Kidney tubule cell (primary cell): ENCODE measurements at places on chromosomes 3 and 15.

- no peak for DNase-seq
These were observed 918 bp downstream of the PRSS50 start for GRCh38 chr3:46716461-46717441.

DNA sequence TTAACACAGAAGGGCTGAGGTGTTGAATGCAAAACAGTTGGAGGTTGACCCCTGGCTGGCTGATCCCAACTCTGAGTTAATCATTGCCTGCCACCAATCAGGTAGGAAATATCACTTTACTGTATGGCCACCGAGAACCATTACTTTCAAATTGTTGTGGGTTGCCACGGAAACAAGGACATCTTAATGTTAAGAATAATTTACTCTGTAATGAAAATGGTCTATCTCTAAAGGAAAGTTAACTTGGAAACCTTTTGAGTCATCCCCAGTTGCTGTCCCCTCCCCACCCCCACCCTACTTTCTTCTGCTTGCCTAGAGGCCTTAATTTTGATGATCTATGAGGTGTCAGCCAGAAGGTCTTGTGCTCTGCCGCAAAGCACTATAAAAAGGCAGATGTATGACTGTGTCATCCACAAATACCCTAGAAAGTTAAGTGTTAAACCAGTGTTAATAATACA, 78.7 kb upstream of the SNRK start:
- DNase-seq = peak; percentile 80

DNA sequence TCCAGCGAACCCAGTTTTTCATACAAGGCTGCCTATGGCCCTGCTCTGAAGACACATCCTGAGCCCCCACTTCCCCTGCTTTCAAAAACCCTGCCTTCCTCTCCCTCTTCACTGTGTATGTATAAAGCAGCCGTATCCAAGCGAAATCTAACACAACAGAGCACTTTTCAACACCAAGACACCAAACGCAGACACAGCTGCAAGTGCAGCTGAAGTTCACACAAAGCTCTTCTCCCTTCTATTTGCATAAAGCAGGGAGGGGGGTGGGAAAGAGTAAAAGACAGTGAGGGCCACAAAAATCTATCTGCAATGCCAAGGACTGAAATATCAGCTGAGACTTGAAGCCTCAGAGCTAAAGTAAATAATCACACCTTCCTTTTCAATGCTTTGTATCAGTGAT, 35.1 kb upstream of the CSPG5 start:
- DNase-seq = no peak

GRCh38 chr3:189577050-189577951, 53.9 kb upstream of the TP63 start:
- no peak for DNase-seq

GRCh38 chr15:83102346-83102745, 5.1 kb upstream of the TM6SF1 start:
- DNase-seq = no peak

GRCh38 chr3:16842272-16843270, 42.2 kb upstream of the PLCL2 start:
- peak; percentile 11 for DNase-seq

GRCh38 chr15:22241451-22241850, 161.1 kb downstream of the OR4M2 start:
- no peak for DNase-seq

DNA sequence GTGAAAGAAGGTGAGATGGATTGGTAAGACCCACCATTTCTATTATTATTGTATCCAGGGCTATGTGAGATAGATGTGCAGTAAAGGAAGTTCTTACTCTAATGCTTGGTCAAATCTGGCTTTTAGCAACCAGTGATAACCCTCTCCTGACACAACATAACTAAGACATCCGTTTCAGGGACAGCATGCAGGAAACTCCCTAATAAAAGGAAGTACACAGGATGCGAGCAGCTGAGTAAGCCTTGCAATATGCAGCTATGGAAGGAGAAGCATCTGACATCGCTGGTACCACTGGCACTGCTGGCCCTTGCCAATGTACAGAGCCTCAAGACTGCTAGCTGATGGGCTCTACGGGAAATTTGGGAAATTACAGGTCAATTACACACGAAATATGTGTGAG, 662.3 kb downstream of the NR2F2 start:
- DNase-seq = peak; percentile 34

GRCh38 chr3:157310329-157311052, 126.2 kb upstream of the PTX3 start:
- DNase-seq = peak; percentile 13

DNA sequence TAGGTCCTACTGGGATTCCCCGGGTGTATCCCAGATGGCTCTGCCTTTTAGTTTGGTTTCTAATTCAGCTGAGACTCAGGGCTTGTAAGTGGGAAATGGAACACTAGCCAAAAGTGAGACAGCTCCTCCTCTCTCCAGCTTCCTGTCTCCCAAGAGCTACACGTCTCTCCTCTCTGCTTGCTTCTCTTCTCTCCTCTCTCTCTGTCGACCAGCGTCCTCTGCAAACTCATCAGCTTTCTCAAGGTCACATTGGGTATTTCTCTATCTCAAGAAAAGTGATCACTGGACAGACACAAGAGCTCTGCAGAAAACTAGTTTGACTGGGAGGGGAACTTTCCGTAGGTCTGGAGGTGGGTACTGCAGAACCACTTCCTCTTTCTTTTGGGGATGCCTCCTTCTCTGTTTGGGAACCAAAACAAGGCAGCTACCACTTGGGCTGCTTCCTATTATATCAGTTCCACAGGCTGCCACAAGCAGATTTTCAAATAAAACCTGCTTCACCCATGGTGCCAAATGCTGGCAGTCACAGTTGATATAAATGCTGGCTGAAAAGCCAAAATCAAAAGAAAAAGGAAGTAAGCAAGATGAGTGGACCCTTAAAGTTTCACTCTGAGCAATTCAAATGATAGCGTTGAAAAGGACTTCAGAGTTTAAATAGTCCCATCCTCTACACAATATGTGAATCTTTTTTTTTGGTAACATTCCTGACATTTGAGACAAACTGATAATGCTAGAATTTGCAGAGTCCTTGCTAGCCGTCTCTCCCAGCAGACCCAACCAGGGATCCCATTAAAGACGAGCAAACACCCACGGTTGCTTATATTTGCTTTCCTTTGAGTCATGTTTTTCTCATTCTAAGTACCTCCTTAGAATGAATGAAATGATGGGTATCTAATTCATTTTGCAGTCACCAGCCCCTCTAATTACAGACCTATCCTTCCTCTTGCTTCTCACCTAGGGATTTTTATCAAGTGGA, 7.2 kb upstream of the DYNC1LI1 start:
- no peak for DNase-seq

DNA sequence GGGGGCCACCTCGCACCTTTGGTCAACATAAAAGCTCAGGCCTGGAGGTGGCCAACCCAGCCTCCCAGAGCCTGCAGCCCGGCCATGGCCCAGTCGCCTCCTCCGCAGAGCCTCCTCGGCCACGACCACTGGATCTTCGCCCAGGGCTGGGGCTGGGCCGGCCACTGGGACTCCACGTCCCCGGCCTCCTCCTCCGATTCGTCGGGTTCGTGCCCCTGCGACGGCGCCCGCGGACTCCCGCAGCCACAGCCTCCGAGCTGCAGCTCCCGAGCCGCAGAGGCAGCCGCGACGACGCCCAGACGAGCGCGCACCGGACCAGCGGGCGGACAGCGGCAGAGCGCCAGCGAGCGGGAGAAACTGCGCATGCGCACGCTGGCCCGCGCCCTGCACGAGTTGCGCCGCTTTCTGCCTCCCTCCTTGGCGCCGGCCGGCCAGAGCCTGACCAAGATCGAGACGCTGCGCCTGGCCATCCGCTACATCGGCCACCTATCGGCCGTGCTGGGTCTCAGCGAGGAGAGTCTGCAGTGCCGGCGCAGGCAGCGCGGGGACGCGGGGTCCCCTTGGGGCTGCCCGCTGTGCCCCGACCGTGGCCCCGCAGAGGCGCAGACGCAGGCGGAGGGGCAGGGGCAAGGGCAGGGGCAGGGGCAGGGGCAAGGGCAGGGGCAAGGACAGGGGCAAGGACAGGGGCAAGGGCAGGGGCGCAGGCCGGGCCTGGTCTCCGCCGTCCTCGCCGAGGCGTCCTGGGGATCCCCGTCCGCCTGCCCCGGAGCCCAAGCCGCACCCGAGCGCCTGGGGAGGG, at the start of gene MESP2:
MESP2 (plus strand) TSS at position 59 of the 799 bp plus-strand sequence; CDS start at position 85, 26 bp downstream.
- DNase-seq = peak; percentile 83

DNA sequence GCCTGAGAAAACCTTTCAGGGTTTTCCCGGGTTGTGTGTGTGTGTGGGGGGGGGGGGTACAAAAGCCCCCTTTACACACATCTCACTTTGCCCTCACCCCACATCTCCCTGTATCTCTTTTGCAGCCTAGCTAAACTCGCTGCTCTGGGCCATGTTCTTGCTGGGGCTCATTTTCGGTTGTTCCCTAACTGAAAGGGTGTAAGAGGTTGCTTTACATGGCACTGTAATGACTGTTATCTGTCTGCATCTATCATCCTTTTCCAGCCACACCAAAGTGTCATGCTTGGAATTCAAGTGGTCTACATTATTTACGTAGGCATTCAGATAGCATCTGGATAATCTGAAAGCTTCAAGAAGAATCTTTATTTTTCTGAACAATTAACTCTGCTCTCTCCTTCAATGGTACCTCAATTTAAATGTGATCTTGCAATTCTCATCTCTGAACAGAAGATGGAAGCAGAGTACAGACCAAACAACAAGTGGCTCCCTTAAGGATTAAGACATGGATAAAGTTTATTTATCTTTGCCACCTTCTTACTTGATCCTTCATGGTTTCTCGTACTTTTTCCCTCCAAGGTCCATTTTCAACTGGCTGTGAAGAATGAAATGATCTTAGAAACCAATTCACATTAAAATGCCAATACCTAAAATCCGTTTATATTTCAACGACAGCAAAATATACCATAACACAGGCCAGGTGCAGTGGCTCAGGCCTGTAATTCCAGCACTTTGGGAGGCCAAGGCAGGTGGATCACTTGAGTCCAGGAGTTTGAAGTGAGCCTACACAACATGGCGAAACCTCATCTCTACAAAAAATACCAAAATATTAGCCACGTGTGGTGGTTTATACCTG, 34.9 kb downstream of the DCLK3 start:
- DNase-seq = peak; percentile 56

DNA sequence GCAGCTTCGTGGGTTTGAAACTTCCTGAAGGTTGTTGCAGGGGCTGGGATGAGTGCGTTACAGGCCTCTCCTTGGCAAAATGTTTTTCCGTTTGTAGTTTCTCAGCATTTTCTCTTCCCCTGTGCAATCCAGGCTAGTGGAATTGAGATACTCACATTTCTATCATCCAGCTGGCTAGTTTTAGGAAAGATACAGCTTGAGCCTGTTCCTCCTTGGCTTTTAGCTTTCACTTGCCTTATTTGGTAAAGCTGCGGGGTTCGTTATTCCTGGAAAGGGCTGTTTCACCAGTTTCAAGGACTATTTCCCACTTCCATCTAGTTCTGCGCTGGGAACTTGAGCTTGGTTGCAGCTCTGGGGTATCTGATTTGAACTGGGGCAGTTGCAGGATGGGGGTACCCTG, 90.3 kb downstream of the ITPR1 start:
- DNase-seq = no peak

DNA sequence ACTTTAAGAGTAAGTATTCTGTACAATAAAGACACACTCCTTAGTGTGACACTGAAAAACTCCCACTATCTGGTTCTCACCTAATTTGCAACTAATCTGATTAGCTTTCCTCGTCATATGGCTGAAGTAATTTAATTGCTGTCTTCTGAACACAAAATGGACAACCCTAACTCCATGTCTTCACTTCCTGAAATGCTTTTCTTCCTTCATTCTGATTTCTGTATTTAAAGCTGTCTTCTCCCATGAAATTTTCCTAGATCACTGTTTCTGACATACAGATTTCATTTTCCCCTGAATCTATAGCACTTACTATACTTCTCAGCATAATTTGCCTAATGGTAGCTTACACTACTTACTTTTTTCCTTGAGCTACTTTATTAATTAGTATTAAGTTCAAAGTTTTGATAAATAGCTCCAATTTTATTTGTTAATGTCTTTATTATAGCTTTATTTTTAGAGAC, 6.3 kb downstream of the CCPG1 start:
- no peak for DNase-seq

DNA sequence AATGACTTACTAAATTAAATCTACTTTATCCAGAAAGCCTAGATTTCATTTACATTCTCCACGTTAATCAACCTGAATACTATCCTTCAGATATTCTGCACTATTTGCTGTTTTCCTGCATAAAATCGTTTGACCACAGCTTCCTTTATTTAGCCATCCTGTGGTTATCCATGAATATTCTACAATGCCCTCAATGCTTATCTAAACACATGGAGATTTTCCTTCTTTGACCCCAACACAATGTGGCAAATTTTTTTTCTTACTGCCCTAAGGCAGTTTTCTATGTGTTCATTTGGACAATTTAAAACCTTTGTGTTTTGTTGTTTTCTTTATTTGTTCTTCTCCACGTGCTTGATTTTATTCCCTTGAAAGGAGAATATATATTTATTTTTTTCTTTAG, 495.5 kb upstream of the ROBO1 start:
- no peak for DNase-seq

DNA sequence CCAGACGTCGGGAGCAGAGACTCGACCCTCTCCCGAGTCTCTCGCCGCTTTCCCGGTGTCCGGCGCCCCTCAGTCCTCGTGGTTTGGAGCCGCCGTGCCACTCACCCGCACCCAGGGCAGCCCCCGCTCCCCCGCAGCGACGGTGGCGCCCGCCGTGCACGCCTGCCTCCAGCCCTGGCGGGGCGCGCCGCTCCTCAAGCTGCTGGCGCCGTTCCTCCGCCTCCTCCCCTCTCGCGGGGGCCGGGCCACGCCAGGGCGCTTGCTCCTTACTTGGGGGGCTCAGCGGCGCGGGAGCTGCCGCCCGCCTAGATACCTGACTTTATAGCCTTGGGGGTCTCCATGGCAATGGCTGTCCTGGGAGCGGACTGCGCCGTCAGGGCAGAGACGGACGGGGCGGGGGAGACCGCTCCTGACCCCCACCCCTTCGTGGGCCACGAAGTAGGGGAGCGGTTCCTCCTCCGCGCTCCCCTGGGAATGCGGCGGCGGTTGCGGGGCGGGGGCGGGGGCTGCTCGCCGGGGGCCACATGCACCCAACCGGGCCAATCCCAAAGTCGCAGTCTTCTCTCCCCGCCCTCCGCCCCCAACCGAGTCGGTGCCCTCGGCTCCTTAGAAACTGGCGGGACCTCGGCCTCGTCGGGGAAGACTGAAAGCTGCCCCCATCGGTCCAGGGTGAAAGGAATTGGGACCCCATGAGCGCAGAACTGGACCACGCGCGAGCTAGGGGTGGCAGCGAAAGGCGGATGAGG, at the start of gene ANKRD63:
ANKRD63 (minus strand) TSS at position 196 of the 746 bp plus-strand sequence. CDS start 478 bp downstream, outside the sequence.
- DNase-seq = no peak

DNA sequence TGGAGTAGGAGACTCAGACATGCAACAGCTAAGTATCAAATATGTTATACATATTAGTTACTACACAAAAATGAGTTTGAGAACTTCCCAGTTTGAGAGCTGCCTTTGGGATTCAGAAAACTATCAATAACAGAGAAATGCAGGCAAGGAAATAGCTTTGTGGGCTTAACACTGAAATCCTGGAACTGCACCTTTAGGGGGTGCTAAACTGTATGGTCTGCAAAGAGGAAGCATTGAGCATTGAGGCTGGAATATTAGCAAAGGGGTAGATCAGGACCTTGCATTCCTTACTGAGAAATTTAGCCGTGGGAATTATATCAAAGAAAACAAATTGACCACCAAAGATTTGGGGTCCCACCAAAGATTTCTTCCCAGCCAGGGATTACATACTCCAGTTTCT, 580.0 kb downstream of the ZNF385D start:
- peak; percentile 8 for DNase-seq
